ENCODE measurements at places on chromosomes 7 and 10.

GRCh38 chr7:151512353-151512752, 7.3 kb downstream of the RHEB start:
- no peaks in the 10 kb centered on the region for H3K4me1 ChIP-seq
- no peaks in the 10 kb centered on the region for H3K27me3 ChIP-seq
- no peak overlapping the region for H3K4me3 ChIP-seq
- no peak overlapping the region for H3K27ac ChIP-seq
- H3K36me3 ChIP-seq = no peaks in the 10 kb centered on the region

- H3K27me3 ChIP-seq = no peaks in the 10 kb centered on the region
- no peak overlapping the region for H3K27ac ChIP-seq
- no peaks in the 10 kb centered on the region for H3K36me3 ChIP-seq
Observed at GRCh38 chr7:99539213-99539811, 12.6 kb downstream of the FAM200A start.

GRCh38 chr10:115871855-115872254, 401.2 kb downstream of the GFRA1 start:
- H3K27me3 ChIP-seq = no peaks in the 10 kb centered on the region
- no peak overlapping the region for H3K27ac ChIP-seq
- H3K4me1 ChIP-seq = no peaks in the 10 kb centered on the region

DNA sequence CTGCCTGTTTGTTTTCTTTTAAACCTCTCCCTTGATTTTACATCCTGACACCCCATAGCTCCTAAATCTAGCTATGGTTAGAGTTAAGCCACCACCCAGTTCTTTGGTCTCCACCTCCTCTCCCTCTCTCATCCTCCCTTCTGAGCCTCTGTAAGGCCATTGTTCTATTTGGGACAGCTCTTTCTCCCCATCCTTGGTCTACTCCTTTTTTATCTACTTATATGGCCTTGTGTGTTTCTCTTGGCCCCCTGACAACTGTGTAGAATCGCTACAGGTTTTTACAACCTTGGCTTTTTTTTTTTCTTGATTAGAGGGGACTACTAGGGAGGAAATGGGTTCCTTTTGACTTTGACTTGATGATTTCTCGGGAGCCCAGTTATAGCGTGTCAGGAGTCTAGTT, 3.4 kb upstream of the ITIH5 start:
- H3K4me3 ChIP-seq = no peak overlapping the region
- DNase-seq = no peak
- no peaks in the 10 kb centered on the region for H3K27me3 ChIP-seq
- H3K27ac ChIP-seq = no peak overlapping the region

DNA sequence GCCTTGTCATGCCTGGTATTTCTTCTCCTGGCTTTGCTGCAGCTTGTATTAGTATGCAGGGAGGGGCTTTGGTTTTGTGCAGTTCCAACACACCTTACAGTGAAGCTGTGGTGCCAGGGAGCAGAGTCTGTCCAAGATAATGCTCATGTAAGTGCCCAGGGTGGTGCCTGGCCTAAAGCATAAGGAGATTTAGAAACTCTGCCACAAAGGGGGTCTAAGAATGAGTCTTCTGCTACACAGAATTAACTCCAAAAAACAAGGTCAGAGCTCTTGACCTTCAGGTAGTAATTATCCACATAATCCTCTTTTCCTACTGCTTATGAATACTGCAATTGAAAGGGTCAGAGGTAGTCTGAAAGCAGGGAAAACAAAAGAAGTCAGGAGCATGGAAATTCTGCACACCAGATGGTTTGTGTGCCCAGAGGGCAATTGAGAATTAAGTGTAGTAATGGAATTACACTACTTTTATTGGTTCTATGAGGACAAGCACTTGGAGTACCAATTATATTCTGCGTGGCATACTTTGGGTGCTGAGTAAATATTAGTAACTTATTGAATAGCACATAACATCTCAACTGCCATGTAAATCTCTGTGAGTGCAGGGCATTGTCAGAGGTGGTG, 121.5 kb downstream of the KAT6B start:
- no peaks in the 10 kb centered on the region for H3K4me1 ChIP-seq
- DNase-seq = no peak
- H3K36me3 ChIP-seq = no peaks in the 10 kb centered on the region
- no peaks in the 10 kb centered on the region for H3K27me3 ChIP-seq

GRCh38 chr7:55375237-55375636, 10.1 kb downstream of the LANCL2 start:
- no peaks in the 10 kb centered on the region for H3K4me1 ChIP-seq
- H3K27ac ChIP-seq = no peak overlapping the region
- H3K27me3 ChIP-seq = no peaks in the 10 kb centered on the region
- H3K4me3 ChIP-seq = no peak overlapping the region
- DNase-seq = no peak

DNA sequence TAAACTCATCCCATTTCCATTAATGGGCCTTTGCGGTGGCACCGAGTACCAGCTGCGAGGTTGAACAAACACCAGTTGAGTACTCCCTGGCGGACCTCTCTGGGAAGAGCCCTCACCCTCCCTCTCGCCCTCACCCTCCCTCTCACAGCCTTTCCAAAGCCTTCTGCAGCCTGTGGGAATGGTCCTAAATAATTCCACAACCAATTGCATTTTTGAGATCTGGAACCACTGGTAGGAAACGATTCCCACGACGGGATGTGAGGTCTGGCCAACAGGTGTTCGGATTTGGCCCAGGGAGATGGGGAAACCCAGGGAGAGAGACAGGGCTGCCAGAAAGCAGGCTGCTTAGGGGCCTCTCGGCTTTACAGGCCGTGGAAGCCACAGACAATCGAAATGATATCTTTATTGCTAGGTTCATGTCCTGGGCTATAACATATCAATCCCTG, 5.3 kb downstream of the PTF1A start:
- no peaks in the 10 kb centered on the region for H3K4me1 ChIP-seq
- H3K36me3 ChIP-seq = no peaks in the 10 kb centered on the region
- no peak overlapping the region for H3K4me3 ChIP-seq
- H3K27ac ChIP-seq = no peak overlapping the region

DNA sequence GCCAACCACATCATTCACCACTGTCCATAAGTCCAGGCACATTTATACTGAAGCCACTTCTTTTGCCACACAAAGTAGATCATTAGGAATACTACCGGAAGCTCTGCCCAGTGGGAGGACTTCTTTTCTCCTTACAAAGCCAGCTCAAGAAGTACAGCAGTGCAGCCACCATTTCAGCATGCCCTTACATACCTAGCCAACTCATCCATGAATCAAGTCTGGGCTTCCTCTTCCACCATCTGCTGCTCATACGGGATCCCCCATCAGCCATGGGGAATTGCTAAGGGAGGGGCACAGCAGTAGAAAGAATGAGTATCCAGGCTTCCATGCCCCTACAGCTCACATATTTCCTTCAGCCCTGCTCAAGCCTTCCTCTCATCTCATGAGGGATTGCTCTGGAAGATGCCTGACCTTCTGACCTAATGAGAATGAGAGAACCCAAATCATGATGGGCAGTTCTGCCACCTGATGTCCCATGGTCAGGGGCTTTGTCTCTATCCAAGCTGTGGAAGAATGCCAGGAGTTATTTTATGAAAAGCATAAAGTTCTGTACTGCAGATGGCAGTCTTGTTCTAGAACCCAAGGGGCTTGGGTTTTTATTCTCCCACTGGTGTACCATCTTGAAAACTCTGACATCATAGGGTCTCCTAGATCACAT, 39.5 kb downstream of the ACSM6 start:
- H3K27ac ChIP-seq = no peak overlapping the region
- no peak for DNase-seq
- H3K4me1 ChIP-seq = no peaks in the 10 kb centered on the region
- H3K4me3 ChIP-seq = no peak overlapping the region

- no peak overlapping the region for H3K27ac ChIP-seq
- H3K36me3 ChIP-seq = no peaks in the 10 kb centered on the region
- no peak overlapping the region for H3K4me3 ChIP-seq
- no peaks in the 10 kb centered on the region for H3K4me1 ChIP-seq
Observed at GRCh38 chr7:73977619-73978618, 50.1 kb upstream of the ELN start.

DNA sequence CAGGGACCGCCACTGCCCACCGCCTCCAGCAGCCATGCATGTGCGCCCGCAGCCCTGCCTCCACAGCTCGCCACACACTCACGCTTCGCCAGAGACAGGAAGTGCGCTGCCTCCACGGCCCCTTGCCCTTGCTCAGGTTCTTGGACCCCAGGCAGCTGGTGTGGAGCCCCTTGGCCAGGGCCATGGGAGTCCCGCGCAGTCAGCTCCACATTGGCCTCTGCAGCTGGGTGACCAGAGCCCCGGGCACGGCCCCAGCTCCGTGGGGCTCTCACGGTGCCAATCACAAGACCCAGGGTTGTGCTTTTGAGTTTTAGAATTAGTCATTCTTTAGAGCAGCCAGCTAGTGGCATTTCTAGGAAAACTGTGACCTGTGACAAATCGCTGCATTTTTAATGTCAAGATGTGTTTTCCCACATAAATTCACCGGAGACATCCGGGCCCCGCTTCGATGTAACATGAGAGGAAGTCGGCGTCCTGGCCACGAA, 4.3 kb upstream of the UTF1 start:
- DNase-seq = no peak
- H3K36me3 ChIP-seq = no peaks in the 10 kb centered on the region
- no peaks in the 10 kb centered on the region for H3K27me3 ChIP-seq
- H3K4me1 ChIP-seq = no peaks in the 10 kb centered on the region
- no peak overlapping the region for H3K27ac ChIP-seq
- H3K4me3 ChIP-seq = no peak overlapping the region

- DNase-seq = no peak
- H3K4me3 ChIP-seq = no peak overlapping the region
- no peaks in the 10 kb centered on the region for H3K36me3 ChIP-seq
- H3K27ac ChIP-seq = no peak overlapping the region
- H3K4me1 ChIP-seq = peaks cover 21% of the 10 kb centered on the region
Observed at GRCh38 chr7:55181762-55182161, 162.9 kb downstream of the EGFR start.

- H3K27ac ChIP-seq = peak overlapping the region; percentile 29
- no peak for DNase-seq
- H3K4me3 ChIP-seq = no peak overlapping the region
- no peaks in the 10 kb centered on the region for H3K36me3 ChIP-seq
- H3K27me3 ChIP-seq = no peaks in the 10 kb centered on the region
Observed at GRCh38 chr7:66747881-66748511, 7.5 kb downstream of the RABGEF1 start.

GRCh38 chr7:20220921-20221547, 3.9 kb upstream of the MACC1 start:
- DNase-seq = no peak
- peak overlapping the region; percentile 44 for H3K27ac ChIP-seq
- H3K4me1 ChIP-seq = no peaks in the 10 kb centered on the region
- H3K36me3 ChIP-seq = no peaks in the 10 kb centered on the region
- H3K4me3 ChIP-seq = no peak overlapping the region

DNA sequence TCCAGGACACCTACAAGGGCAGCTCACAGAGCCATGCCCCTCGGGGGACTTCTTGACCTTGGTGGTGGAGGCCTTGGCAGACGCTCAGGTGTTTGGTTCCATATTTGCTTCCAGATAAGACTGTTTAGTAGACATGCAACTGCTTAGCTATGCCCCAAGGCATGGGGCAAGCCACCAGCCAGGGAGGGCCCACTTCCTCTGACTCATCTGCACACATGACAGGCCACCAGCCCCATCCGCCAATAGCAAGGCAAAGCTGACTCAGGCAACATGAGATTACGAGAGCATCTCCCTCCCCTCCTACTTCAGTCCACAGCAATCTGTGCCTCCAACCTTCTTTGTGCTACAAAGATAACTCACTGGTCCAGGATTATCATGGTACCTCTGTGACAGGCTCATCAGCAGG, 54.9 kb downstream of the KCNMA1 start:
- H3K27me3 ChIP-seq = no peaks in the 10 kb centered on the region
- H3K4me3 ChIP-seq = no peak overlapping the region

DNA sequence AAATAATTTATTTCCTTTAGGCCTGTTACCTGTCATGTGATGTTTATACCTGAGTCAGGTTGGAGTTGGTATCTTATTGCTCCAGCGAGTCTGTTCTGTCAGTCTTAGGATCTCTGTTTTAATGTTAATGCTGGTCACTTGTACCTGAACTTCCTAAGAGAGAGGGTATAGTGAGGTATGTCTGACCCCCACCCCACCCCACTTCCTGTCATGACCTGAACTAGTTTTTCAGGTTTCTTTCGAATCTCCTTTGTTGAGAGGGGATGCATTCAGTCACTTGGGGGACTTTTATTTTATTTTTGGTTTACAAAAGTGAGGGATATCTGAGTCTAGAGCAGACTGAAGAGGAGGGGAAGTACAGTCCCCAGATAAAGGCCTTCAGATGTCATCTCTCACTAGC, 769.0 kb upstream of the COBL start:
- no peak overlapping the region for H3K27ac ChIP-seq
- no peaks in the 10 kb centered on the region for H3K4me1 ChIP-seq
- DNase-seq = no peak

DNA sequence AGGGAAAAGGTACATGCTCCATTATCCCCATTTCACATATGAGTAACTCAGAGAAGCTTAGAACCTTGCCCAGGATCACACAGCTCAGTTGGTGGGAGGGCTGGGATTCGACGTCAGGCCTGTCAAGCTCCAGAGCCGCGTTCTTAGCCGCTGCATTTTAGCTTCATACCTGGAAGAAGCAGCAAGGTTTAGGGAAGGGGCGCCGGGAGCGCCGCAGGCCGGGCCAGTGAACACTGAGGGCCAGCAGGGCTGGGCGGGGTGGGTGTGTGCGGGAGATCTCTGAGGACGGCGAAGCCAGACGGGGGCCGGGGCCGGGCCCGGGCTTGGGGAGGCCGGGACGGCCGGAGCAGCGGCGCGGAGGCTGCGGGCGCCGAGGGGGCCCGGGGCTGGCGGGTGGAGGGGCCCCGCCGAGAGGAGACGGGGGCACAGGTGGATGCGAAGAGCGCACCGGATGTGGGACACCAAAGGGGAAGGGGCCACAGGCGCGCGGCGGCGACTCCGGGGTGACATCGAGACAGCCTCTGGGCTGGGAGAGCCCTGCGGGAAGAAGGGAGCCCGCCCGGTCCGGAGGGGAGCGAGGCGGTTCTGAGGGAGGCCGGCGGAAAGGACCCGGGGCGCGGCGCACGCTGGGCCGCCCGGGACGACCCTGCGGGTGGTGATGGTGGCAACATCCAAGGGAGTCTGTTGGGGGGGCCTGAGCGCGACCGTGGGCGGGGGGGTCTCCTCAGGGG, 498 bp downstream of the NDST2 start:
- H3K36me3 ChIP-seq = no peaks in the 10 kb centered on the region
- H3K27me3 ChIP-seq = no peaks in the 10 kb centered on the region
- DNase-seq = no peak

- no peaks in the 10 kb centered on the region for H3K4me1 ChIP-seq
- H3K36me3 ChIP-seq = no peaks in the 10 kb centered on the region
Observed at GRCh38 chr7:122886357-122887081, at the start of gene CADPS2. TSS of gene CADPS2 (minus strand) at chr7:122886460. CDS start at chr7:122886337, 123 bp downstream.

- no peaks in the 10 kb centered on the region for H3K4me1 ChIP-seq
- H3K36me3 ChIP-seq = no peaks in the 10 kb centered on the region
- no peak overlapping the region for H3K27ac ChIP-seq
- DNase-seq = no peak
Observed at GRCh38 chr10:75291805-75292204, 56.0 kb upstream of the COMTD1 start.

- peak overlapping the region; percentile 61 for H3K27ac ChIP-seq
- DNase-seq = peak; percentile 67
- no peaks in the 10 kb centered on the region for H3K36me3 ChIP-seq
- H3K4me3 ChIP-seq = no peak overlapping the region
- no peaks in the 10 kb centered on the region for H3K27me3 ChIP-seq
Observed at GRCh38 chr7:42292991-42293521, 56.0 kb upstream of the GLI3 start.

- no peak overlapping the region for H3K27ac ChIP-seq
- DNase-seq = no peak
- H3K4me3 ChIP-seq = no peak overlapping the region
- H3K27me3 ChIP-seq = no peaks in the 10 kb centered on the region
- no peaks in the 10 kb centered on the region for H3K4me1 ChIP-seq
- H3K36me3 ChIP-seq = no peaks in the 10 kb centered on the region
Observed at GRCh38 chr7:93948106-93948505, 26.6 kb downstream of the GNG11 start.
